ENCODE measurements at places on chromosomes 2 and 18.
A peak's percentile ranks its signal among the peaks of the same experiment; 100 is the strongest.

GRCh38 chr2:100237770-100238169 lies 84.5 kb downstream of the LONRF2 start:
- no peak for DNase-seq

GRCh38 chr2:54298514-54298913 lies 42.5 kb upstream of the TSPYL6 start:
- no peak for DNase-seq

DNA sequence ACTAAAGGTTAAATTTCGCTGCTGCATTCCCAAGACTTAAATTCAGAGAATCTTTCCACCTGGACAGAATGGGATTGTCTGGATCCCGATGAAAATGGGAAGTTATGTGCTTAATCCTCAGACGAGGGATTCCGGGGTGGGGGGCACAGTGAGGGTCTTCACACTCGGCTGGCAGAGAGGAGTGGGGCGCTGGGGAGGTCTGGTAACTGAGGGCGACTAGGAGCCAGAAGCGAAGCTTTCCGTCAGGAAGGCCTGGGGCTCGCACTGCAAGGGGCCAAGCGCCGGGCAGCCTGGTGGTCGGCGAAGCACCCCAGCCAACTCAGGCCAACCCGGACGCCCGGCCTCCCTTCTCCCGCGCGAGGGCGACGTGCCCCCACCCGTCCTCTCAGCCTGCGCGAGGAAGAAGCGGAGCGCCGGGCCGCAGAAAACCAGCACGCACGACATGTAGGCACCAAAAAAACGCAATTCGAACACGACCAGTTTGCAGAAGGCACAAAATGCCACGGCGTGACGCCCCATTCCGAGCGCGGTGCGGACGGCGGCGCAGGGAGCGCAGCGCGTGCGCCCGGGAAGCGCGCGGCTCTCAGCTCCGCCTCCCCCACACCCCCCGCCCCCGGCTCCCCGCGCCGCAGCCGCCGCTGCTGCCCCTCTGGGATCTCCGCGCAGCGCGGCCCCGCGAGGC lies 188.1 kb downstream of the ZEB2 start:
- no peak for DNase-seq

- DNase-seq = peak; percentile 72
Measured at GRCh38 chr2:24659862-24660261, 133.3 kb downstream of the PTRHD1 start.

GRCh38 chr2:119544075-119544938 lies at the start of gene CFAP221:
Gene CFAP221, plus strand, starts transcription at chr2:119544449. Its CDS starts 1,683 bp downstream, at chr2:119546132.
- DNase-seq = peak; percentile 77

DNA sequence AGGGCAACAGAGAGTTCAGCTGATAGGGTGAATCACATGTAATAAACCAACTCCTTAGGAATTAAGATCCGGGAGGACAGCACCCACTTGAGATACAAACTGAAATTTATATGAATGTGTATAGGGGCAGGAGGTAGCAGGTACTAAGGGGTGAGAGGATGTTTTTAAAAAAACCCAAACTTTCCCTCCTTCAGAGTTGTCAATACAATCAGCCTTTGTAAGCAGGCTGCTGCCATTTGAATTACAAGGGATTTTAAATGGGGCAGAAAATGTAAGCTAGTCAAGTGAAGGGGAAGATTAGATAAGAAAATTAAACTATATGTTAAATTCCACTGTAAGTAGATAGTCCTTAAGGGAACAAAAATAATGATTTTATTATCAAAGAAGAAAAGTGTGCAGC lies 1239.7 kb upstream of the CELF4 start:
- DNase-seq = no peak

GRCh38 chr2:190844700-190845401 lies 35.8 kb upstream of the GLS start:
- no peak for DNase-seq

DNA sequence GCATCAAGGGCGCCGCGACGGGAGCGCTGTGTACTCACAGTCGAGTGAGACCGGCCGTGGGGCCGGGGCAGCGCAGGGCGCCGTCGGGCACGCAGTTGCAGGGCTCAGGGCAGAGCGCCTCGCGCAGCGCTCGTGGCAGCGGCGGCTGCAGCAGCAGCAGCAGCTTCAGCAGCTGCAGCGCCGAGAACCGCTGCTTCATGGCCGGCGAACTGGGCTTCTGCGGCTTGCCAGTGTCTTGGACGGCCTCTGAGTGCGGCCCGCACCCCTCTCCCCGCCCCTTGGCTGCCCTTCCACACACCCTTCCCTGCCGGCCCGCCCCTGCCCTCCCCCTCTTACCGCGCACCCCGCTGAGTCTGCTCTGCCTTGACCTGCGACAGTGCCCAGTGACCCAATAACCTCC lies at the start of gene LHCGR:
Gene LHCGR (minus strand): TSS at position 252 of the 400 bp plus-strand sequence. CDS start 53 bp downstream, at position 199.
- DNase-seq = no peak

DNA sequence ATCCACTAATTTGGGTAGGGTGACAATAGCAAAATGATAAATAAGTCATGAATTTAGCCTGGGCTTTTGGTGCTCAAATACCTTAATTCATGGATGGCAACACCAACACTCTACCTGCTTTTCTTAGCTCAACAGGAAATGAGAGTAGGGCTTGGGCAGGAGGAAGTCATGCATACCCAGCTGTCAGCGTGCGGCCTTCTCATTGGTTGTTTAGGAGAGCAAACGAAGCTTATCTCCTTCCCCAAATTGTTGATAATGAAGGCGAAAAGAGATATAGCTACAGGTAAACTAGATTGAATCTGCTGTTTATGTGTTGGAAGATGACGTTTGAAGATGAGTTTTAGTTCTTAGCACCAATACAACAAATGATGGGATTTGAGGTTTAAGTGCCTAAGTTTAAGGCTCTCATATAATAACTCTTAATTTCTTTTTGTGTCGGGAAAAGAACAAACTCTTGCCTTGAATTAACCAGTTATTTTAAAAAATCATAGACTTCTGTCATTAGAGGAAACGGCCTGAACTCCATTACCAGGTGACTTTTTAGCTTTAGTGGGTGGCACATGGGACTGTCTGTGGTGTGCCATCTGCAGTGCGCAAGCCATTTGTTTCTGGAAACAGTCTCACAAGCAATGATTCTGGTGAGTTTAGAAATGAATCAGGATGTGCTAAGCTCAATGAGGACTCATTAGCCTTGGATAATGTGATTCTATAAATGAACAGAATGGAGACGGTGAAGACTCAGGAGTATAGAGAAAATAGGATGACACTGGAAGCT lies 19.8 kb downstream of the MAP4K4 start:
- no peak for DNase-seq

DNA sequence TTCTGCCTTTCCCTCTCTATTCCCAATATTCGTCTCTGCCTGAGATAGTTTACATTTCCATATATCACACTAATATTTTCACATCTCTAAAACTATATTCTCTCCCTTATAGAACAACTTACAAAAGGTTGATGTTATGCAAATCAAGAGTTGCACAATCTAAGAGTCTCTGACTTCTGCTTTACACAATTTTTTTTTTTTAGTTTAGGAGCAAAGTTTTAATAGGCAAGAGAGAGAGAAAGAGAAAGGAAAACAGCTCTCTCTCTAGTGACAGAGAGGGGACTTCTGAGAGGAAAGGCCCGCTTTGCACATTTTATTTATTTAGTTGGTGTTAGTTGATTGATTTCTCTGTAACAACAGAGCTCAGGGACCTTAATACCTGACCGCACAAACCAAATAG lies 380.2 kb downstream of the TXNL1 start:
- DNase-seq = no peak

- no peak for DNase-seq
Measured at GRCh38 chr2:116669782-116670181, 1144.7 kb upstream of the DDX18 start.

DNA sequence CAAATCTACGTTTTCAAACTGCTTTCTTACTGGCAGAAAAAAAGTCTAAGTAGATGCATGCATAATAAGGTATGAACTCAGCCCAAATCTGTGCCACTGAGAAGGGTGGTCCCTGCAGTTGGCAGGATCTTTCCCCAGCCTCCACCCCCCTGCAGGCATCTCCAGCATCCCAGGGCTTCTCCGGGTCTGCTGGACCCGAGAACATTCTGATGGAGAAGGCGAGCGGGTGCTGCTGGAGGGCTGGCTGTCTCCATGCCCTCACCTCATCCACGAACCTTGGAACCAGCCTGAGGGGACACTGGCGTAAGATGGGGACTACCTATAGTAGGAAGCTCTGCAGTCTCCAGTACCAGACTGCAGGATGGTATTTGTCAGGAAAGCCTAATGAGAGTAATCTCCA lies 198.9 kb downstream of the HDAC4 start:
- no peak for DNase-seq

GRCh38 chr18:44887227-44887631 lies 206.5 kb downstream of the SETBP1 start:
- peak; percentile 86 for DNase-seq

DNA sequence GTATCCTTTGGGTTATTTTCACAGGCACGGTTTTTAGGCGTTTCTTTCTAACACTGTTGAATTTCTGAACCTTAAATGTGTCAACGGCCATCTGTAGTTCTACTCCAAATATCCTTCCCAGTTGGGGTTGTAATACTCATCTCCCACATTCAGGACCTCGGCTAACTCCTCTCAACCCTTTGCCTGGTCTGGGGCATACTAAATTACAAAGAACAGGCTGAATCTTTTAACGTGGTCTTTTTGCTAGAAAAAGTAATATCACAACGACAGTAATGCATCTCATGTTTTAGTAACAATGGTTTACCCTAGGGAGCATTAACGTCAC lies 2.1 kb downstream of the RPRM start:
- DNase-seq = no peak

DNA sequence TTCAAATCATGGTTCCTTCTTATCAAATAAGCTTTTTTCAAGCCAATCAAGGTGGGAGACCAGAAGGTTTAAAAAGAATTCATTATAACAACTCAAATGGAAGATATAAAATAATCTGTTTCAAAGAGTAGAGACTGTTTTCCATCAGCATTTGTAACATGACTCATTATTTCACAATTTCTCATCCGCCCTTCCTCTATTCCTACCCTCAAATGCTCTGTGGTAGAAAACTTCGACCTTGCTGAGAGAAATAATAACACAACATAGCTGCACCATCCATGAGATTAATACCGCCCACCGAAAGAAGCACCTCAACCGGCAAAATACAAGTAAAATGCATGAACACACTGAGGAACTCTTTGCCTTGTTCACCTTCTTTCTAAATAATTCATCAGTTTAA lies 2039.2 kb upstream of the CELF4 start:
- DNase-seq = no peak

DNA sequence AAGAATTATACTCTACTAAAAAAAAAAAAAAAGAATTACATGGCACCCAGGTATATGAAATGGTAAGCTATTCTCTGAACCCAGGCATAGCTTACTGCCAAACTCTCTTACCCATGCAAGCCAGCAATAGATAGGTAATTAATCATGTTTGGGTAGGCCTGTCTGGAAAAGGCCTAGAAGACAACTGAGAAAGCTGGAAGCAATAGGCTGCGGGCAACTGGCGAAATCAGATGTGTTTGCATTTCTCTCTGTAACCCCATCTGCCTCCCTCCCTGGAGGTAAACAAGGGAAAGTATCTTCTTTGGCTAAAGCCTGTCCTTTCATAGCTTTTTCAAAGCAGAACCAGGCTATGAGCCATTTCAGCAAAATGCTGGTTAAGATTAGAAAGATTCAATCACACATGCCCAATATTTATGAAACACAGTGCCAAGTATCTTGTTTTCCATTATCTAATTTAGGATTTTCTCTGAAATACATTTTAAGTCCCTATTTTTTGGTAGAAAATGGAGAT lies 934.8 kb upstream of the DDX18 start:
- DNase-seq = peak; percentile 0

Data from NCI-H69 (cell line).